ENCODE measurements at places on chromosomes 3 and 15.

- DNase-seq = no peak
These were observed 654.9 kb downstream of the ZPLD1 start for GRCh38 chr3:103089758-103090157.

DNA sequence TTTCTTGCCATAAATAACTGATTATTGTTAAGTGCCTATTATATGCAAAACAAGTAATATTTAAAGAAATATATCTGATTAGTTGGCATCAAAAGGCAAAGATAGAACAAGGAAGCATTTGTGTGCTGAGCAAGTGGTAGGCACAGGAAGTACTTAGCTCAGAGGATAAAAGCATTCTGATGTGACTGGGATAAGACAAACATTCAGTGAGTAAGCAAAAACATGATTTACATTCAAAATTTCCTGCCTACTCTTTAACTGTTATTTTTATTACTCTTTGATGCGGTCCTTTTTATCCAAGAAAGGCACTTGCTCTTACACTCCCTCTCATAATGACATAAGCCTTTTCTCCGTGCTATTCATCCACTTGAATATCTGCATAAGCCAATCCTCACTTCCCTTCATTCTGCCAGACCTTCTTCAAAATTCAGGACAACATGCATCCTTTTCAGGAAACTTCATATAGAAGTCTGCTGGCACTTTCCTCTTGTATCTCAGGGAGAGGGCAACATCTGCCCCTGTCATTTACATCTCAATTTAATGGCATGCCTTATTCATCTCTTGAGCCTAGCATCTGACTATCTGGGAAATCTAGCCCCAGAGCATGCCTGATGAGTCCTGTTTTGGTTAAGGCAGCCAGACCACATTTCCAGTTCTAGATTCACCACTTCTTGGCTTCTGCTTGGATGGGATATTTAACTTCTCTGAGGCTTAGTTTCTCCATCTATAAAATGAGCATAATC is 478.2 kb upstream of the ROBO2 start:
- no peak for DNase-seq

- DNase-seq = no peak
These were observed 47.7 kb downstream of the MECOM start for GRCh38 chr3:169615833-169616232.

- no peak for DNase-seq
These were observed 376.9 kb upstream of the RASGRP1 start for GRCh38 chr15:38941399-38941953.

DNA sequence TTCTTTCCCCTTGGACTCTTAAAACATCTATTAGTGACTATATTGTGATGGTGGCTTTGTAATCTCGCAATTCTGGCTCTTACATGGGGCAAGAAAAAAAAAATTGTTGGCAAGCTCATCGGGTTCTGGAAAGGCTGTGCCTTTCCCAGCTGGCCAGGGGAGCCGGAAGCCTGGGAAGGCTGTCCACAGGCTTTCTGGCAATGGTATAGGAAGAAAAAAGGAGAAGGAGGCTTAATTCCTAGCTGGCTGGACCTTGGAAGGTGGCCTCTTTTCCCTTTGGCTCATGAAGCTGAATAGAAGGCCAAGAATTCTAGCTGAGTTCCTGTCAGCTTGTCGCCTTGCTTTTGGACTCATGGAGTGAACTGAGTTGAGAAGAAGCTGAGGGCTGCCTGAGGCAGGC is 243.5 kb upstream of the SEMA6D start:
- DNase-seq = no peak

DNA sequence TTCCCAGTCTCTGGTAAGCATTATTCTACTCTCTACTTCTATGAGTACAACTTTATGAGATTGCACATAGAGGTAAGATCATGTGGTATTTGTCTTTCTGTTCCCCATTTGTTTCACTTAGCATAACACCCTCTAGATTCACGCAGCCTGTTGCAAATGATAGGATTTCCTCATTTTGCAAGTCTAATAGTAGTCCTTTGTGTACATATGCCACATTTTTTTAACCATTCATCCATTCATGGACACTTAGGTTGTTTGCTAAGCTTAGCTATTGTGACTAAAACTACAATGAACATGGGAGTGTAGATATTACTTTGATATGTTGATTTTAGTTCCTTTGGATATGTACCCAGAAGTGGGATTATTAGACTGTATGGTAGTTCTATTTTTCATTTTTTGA is 717.9 kb upstream of the ALCAM start:
- DNase-seq = no peak
